ENCODE measurements at places on chromosomes 7 and 10.
A peak's percentile ranks its signal among the peaks of the same experiment; 100 is the strongest.

DNA sequence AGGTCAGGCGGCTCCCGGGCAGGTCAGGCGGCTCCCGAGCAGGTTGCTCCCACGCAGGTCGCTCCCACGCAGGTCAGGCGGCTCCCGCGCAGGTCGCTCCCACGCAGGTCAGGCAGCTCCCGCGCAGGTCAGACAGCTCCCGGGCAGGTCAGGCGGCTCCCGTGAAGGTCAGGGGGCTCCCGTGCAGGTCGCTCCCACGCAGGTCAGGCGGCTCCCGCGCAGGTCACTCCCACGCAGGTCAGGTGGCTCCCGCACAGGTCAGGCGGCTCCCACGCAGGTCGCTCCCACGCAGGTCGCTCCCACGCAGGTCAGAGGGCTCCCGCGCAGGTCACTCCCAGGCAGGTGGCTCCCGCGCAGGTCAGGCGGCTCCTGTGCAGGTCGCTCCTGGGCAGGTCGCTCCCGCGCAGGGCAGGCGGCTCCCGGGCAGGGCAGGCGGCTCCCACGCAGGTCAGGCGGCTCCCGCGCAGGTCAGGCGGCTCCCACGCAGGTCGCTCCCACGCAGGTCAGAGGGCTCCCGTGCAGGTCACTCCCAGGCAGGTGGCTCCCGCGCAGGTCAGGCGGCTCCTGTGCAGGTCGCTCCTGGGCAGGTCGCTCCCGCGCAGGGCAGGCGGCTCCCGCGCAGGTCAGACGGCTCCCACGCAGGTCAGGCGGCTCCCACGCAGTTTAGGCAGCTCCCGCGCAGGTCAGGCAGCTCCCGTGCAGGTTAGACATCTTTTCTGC is 30.7 kb downstream of the PTPRN2 start:
- no peak for DNase-seq

- DNase-seq, result no peak
Observed at GRCh38 chr7:79619216-79619615, 165.7 kb upstream of the MAGI2 start.

DNA sequence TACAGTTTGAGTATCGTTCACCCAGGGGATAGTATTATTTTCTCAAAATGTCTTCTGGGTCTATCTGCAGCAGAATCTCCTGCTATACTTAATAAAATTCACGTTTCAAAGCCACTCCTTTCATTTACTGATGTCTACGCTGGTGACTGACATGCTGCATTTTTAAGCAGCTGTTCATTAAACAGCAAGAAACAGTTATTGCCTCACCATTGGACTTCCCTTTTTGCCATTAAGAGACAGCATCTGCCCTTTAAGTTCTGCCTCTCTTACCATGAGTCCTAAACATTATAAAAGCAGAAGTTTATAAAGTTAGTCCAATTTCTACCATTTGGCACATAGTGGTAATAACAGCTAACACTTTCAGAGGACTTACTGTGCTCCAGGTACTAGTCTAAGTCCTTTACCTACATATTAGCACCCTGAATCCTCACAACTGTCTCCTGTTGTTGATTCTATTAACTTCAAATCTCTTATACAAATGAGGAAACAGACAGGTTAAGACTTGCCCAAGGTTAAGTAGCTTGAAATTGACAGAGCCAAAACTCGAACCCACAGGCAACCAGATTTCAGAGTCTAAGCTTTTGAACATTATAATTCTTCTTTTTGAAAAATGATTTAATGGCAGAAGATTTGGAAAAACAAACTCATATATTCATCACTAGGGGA is 169.5 kb downstream of the SNX13 start:
- no peak for DNase-seq

DNA sequence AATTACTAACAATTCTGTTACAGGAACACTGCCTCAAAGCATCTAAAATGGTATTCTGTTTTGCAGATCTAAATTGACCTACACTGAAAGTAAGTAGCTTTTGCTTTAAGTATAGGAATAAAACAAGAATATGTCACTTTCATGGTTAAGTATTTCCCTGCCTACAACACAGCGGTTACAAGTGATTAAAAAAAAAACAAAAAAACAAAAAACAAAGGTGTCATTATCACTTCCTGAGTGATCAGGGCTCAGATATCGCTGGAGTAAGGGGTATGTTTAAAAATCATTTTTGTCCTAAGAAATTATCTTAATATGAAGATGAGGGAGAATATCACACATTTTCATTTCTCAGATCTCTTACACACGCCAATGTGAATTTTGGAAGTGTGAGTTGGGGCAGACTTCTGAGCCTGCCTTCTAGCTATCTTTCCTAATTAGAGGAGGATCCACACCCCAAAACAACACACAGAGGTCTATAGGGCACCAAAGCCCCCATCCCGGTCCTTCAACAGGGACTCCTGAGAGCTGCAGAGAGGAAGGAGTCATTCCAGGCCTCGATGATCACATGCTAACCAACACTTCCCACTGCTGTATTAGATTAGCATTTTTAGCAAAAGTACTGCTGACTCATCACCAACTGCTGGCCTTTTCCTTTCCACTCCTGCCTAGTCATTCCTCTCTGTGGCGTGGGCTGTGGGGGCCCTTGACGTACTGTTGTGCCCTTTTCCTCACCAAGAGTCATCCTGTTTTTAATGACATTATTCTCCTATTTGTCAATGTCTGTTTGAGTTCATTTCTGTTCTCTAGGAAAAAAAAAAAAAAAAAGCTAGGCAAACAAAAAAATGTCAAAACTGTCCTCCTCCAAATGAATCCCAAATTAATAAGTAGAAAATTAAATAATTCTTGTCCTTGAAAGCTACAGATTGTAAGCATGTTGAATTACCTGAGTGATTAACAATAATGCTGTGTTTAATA is 31.2 kb downstream of the PRTFDC1 start:
- peak; percentile 89 for DNase-seq

DNA sequence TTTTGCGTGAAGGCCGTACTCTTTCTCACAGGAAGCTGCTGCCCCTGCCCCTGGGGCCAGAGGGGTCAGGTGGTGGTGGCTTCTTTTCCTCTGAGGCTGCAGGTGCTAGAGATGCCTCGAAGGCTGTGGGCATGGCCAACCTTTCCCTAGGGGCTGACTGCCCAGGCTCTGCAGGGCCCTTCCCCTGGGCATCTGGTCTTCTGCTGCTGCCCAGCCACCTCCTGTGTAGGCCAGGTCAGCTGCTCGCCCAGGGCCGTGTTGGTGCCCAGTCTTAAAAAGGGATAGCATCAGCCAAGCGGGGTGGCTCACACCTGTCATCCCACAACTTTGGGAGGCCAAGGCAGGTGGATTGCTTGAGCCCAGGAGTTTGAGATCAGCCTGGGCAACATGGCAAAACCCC is 114.3 kb downstream of the FAM53B start:
- DNase-seq, result no peak

DNA sequence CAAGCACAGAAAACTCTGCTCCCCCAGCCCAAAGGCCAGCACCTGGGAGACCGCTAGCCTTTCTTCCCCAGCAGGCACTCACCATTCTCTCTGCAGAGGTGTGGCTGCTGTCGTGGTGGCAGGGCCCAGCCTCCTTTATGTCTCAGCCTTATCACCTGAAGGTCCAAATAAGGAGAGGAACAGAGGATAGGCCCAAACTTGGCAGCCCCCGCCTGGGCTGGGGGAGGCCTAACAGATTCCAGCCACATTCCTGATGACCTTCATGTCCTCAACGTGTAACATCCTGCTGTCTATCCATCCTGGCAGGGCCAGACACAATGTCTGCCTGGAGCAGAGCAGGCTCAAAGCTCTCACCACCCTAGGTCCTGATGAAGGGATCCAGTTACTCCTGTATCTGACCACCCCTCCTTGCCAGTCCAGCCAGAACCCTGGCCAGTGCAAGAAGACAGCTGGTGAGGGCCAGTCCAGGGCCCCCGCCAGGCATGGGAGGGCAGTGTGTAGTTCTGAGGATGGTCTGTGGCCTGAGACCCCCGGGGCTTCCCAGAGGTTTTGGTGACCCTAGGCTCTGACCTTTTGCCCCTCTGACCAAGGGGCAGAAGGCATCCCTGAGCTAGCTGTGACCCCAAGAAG is at the start of gene MYL7:
MYL7 (minus strand) TSS at position 112 of the 630 bp plus-strand sequence; CDS start at position 85, 27 bp downstream.
- no peak for DNase-seq

GRCh38 chr10:124168991-124169802 is 75.8 kb upstream of the CHST15 start:
- no peak for DNase-seq

GRCh38 chr7:143487566-143487965 is 9.9 kb downstream of the TAS2R41 start:
- DNase-seq, result no peak

GRCh38 chr7:100033526-100033925 is 16.0 kb upstream of the ZSCAN21 start:
- DNase-seq, result no peak

GRCh38 chr7:71348821-71349681 is 217.1 kb downstream of the GALNT17 start:
- no peak for DNase-seq

DNA sequence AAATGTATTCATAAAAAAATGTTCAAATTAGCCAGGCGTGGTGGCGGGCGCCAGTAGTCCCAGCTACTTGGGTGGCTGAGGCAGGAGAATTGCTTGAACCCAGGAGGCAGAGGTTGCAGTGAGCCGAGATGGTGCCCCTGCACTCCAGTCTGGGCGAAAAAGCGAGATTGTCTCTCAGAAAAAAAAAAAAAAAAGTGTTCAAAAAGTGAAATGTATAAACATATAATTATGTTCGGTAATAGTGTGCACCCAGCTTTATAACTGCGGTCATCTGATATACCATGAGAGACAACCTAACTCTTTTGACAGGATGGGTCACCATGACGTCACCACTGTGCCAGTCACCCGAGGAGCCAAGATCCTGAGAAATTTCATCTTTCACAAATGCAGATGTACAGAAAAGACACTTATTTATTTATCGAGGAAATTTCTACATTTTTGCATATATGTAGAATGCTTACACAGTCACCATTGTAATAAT is 594 bp upstream of the RP9 start:
- DNase-seq, result no peak

GRCh38 chr10:60818134-60818770 is 40.0 kb downstream of the CDK1 start:
- no peak for DNase-seq

DNA sequence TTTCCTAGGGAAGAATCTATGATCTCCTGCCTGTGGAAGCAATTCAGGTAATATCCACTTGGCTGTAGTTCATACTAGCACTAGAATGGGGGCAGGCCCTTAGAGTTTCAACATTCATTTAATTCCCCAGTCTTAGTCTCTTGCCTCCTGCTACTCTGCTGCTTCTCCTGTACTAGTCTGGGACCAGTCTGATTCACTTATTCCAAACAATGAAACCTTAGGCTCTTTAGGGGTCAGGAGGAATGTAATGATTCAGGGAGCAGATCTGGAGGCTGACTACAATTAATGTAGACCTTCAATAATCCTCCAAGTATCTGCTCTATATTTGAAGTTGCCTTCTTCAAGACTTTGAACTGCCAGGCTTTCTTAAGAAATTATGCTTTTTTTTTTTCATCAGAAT is 101.8 kb downstream of the GNAT3 start:
- DNase-seq, result no peak

DNA sequence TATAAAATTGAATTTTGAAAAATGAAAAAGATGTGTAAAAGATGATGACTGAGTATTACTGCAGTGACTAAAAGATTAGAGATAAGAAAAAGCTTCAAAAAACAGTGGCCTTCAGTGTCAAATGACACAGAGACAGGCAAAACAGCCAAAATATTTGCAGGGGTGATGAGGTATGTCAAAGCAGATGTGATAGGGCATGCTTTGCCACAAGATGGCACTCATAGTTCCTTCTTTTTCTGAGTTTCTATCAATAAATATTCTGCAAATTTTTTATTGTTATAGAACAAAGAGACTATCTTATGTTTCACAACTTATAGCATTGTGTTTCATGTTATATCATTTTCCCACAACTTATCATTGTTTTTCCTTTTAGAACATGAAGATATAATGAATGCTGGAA is 344.1 kb upstream of the HPS1 start:
- DNase-seq, result no peak

Measured in activated CD4-positive, alpha-beta T cell treated with anti-CD3 and anti-CD28 coated beads, Interleukin-2, Interleukin-4, amounts not matched to agents 100 ng/mL and 50 ng/mL, durations not matched to agents 16 hours and 8 hours (primary cell).